ENCODE measurements at places on chromosomes 4 and X.

DNA sequence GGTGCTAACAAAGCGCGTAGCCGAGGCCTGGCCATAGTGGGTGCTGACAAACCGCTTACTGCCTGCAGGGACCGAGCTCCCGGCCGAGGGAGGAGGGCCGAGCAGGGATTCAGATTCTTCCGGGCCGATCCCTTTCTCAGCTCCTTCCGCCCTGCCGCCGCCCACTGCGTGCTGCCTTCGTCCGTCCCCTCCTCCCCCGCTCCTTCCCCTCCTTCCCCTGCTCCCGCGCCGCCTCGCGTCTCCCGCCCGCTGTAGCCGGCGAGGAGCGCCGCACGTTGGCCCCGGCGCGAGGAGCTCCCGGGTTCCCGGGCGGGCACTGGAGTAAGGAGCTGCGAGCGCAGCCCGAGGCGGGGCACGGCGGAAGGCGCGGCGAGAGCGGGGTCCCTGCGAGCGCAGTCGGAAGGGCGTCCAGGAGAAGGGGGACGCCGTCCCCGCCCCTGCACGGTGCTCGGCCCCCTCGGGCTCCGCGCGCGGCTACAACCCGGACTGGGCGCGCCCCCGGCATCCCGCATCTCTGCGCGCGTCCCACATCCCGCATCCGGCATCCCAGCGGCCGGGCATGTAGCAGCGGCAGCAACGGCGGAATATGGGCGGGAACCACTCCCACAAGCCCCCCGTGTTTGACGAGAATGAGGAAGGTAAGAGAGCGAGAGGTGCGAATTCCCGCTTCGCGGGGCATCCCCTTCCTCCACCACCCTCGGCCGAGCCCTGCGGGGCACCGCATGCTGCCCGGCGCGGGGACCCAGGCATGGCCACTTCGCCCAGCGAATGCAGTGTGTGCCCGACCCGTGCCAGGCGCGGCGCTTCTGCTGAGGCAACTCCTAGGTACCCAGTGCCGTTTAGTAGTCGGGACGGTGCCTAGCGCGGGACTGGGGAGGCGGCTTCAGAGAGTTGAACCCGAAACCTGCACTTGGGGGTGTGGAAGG lies at the start of gene STK32B:
TSS of gene STK32B (plus strand) at position 203 of the 926 bp plus-strand sequence.
- DNase-seq = peak; percentile 83

DNA sequence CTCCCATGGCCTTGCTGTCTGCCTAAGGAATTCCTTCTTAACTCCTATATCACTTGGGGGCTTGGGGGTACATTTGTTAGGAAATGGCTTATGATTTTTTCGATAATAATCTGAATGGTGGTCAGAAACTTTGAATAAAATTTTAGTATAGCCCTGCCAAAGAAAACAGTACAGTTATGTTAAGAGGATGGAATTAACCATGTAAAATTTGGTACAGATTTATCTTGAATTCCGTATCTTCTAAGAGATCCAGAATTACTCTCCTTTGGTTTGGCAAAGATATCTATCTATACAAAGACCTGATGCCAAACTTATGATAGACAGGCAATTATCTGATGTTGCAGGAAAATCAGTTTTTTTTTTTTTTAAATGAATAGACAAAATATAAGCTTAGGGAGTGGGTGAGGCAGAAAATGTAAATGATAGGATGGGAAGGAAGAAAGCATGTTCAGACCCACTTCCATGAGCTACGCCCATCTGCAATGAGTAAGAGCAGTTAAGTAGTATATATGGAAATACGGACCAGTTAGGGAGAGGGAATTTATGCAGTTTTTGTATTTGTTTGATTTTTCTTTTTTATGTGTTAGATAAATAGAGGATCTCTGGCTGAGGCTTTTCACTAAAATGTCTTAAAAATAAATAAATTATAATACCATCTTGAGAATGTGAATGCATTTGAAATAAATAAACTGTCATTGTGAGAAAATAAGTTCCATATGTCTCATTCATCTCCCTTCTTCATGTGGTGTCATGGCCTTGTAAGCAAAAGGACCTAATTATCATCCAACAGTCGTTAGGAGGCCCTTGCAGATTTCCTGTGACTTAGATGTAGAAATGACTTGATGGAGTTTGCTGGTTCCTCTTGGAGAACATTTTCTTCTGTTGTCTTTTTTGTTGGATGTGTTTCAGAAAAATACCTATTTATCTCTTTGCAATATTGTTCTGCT lies 389.6 kb downstream of the ARHGAP24 start:
- no peak for DNase-seq

DNA sequence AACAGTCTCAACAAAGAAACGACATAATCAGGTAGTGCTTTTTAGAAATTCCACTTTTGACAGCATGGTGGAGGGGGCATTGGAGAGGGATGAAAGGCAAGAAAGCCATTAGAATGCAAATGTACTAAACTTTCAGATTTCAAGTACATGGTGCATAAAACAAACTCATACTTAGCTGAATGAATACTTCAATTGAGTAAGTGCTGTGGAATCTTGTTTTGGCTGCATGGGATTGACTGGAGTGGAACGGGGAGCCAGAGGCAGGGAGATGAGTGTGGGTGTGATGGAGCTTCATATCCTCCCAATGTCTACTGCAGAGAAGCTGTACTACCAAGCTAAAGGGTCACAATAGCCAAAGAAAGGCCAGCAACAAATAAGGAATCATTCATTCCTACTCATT lies 52.4 kb downstream of the USP46 start:
- DNase-seq = no peak

DNA sequence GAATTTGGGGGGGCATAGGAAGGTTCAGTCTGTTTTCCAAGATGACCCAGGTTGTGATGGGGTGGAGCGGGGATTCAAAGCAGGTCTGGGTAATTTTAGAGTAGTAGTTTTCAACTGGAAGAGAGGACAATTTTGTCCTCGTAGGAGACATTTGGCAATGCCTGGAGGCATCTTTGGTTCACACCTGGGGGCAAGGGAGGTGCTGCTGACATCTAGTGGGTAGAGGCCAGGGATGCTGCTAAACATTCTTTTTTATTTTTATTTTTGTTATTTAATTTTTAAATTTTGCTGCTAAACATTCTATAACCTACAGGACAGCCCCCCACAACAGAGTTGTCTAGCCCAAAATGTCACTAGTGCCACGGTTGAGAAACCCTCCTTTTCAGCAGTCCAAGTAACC lies 1.9 kb downstream of the RAB9A start:
- no peak for DNase-seq

GRCh38 chrX:20215565-20215964 lies 51.1 kb downstream of the RPS6KA3 start:
- no peak for DNase-seq

DNA sequence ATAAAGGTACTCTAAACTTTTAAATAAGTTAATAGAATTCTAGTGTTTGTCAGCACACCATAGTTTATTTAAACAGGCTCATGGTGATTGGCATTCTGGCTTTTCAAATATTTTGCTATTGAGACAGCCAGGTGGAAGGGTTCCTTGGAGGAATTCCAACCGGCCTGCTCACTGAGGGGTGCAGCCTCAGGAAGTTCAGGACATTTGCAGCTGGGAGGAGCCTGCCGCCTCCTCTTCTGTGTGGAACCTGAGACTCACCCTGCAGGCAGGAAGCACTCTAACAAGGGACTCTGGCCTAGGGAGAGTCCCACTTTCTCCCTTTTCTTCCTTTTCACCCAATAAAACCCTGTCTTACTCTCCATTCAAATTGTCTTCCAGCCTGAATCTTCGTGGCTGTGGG lies 1328.0 kb downstream of the FSTL5 start:
- no peak for DNase-seq

- no peak for DNase-seq
Observed at GRCh38 chr4:75512386-75513211, 1.6 kb downstream of the RCHY1 start.

DNA sequence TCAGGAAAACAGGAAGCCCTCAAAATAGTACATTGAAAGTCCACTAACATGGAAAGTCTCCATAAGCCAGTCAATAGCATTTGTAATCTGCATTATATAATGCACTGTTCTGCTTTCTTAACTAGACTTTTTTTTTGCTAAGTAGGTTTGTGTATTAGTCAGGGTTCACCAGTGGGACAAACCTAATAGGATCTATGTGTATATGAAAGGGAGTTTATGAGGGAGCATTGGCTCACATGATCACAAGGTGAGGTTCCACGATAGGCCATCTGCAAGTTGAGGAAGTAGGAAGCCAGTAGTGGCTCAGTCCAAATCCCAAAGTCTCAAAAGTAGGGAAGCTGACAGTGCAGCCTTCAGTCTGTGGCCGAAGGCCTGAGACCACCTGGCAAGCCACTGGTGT lies 116.0 kb downstream of the MXRA5 start:
- no peak for DNase-seq

- no peak for DNase-seq
Observed at GRCh38 chr4:168694667-168695066, 197.8 kb downstream of the PALLD start.

- no peak for DNase-seq
Observed at GRCh38 chrX:12304261-12304660, 166.0 kb downstream of the FRMPD4 start.

- DNase-seq = peak; percentile 91
Observed at GRCh38 chrX:45769761-45770582, 569.3 kb upstream of the DIPK2B start.

DNA sequence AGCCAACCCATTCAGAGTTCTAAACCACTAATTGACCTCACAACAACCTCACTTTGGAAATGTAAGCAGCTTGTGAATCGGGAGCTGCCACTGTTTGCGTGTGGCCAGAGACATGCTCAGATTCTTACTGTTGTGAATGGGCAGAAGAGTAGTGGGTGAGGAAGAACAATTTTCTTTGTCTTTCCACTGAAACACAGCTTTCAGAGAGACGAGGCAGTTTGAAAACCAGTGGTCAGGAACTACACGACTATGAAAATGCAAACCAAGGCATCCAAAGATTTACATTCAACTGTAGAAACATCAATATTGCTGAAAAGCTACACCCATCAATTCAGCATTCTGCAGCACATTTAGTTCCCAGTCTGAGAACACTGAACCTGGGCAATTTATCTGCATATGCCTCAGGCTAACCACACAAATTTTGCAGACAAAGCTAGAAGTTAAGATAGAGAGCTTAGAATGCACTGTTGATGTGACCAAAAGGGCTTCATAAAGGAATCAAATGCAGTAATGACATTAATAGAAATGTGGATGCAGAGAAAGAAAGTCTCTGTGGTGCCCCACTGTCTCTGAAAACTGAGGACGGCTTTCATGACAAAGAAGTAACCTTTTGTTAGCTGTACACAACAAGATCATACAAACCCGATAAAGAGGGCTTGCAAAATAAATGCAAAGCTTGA lies 134.3 kb downstream of the APBB2 start:
- DNase-seq = no peak

DNA sequence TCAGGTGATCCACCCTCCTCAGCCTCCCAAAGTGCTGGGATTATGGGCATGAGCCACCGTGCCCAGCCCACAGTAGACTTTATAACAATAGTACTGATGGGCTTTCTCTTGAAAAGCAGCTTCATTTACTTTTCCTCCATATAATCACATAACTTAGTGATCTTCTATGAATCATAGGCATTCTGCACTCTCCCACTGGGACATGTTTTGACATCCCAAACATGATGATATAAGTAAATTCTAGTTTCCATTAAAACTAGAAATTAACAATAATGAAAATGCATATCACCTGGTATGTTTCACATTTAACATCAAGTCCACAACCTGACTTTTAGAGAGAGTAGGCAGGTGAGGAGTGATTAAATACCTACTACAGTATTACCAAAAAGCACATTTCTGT lies 96.5 kb downstream of the CAMK2D start:
- no peak for DNase-seq

- DNase-seq = no peak
Observed at GRCh38 chr4:58163156-58163555, 1053.0 kb upstream of the IGFBP7 start.

- DNase-seq = no peak
Observed at GRCh38 chr4:80201252-80202151, 4.2 kb downstream of the PRDM8 start.

- no peak for DNase-seq
Observed at GRCh38 chrX:40323977-40324376, 226.2 kb upstream of the BCOR start.

GRCh38 chr4:94516999-94517398 lies 65.3 kb downstream of the PDLIM5 start:
- no peak for DNase-seq

GRCh38 chrX:30816079-30816478 lies 73.0 kb downstream of the TAB3 start:
- no peak for DNase-seq

Data from sigmoid colon (tissue), 7 donors.